ENCODE measurements at places on chromosomes 5 and 9.

- peak; percentile 49 for DNase-seq
These were observed 129.7 kb downstream of the ARL15 start for GRCh38 chr5:54180630-54181031.

- peak; percentile 11 for DNase-seq
These were observed 1653.4 kb downstream of the EFNA5 start for GRCh38 chr5:106017243-106017857.

DNA sequence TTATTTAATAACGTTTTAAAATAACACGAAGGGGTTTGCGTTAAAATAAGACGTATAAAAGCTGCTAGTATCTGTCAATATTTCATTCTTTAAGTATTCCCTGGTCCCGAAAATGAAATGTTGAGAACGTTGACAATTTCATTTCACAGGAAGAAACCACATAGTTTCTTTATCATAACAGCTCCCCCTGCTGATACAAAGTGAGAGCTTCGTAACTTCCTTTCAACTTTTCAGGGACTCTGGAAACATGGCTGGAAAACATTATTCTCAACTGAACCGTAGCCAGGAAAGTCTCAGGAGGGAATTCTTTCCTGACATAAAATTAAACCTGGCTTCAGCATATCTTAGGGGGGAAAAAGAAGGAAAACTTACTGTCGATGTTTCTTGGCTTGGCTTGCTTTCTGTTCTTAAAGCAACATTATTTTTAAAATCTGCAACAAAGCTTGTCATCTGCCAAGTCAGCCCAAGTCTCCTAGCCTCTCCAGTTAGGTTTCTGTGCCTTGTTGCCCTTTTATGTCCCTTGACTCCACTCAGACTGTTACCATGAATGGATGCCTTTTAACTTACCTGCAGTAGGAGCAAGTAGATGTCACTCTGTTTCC, 122.9 kb upstream of the DAB2 start:
- peak; percentile 74 for DNase-seq

DNA sequence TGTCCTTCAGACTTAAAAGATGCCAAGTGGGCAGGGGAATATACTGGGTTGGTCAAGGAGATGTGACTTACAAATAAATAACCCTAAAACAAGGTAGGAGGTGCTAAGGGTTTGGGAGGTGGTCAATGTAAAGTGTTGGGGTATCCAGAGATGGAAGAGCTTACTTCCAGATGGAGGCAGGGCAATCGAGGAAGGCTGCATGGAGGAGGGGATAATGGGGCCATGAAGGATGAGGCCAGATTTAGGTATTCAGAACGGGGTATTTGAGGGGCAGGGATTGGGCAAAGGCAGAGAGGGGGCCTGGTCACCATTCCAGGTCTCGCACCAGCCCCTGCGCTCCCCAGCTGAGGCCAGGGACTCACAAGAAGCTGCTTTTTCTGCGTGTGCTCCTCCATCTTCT, 57.9 kb upstream of the FBXW11 start:
- DNase-seq: no peak

DNA sequence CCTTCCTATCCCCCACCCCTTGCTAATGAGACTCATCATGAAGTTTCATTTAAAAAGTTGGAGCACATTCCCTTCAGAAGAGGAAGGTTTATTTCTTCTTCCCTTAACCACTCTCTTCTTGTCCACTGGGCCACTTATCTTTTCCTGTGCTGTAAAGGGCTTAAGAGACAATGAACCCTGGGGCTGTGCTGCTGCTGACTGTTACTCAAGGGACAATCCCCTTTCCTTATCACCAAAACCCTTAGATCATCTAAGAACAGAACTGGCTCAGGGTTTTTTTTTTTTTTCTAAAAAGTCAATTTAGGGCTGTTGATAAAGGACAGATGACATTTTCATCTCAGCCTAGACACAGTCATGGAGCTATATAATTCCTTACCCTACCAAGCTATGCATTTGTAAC, 29.6 kb downstream of the CAPSL start:
- DNase-seq: no peak

DNA sequence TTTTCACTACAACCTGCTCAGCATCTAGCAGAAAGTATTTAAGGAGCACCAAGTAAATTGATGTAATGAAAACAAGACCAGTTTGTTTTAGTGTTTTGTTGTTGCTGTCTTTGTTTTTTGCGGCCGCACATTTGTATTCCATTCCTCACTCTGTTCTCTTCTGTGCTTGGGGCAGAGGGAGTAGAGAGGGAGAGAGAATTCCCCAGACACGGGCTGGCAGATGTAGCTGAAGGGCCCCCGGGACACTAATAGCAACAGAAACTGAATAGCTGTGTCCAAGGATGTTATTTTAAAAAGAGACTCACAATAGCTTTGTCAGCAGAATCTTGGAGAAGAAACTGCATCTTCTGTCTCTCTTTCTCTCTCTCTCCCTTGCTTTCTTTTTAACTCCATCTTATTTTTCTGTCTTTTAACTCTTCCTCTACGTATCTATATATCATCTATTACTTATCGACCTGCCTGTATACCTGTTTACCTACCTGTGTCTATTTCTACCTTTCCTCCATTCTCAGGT, 145.3 kb downstream of the PAPPA start:
- no peak for DNase-seq

All from GM23338 (cell line).